ENCODE measurements at places on chromosomes 2 and 18.

DNA sequence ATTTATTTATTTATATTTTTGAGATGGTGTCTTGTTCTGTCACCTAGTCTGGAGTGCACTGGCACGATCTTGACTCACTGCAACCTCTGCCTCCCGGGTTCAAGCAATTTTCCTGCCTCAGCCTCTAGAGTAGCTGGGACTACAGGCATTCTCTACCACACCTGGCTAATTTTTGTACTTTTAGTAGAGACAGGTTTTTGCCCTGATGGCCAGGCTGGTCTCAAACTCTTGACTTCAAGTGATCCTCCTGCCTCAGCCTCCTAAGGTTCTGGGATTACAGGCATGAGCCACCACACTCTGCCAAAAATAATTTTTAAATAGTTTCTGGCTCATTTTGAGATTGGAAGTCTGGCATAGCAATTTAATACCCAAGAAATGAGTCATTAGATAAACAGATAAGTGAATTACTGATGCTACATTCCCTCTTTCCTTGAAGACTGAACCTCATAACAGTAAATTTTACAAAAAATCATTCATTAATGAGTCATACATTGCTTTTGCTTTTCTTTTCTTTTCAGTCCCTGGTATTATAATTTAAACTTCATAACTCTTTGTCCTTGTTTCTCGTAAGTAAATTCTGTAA, 881.6 kb upstream of the PIK3C3 start:
- DNase-seq: no peak

DNA sequence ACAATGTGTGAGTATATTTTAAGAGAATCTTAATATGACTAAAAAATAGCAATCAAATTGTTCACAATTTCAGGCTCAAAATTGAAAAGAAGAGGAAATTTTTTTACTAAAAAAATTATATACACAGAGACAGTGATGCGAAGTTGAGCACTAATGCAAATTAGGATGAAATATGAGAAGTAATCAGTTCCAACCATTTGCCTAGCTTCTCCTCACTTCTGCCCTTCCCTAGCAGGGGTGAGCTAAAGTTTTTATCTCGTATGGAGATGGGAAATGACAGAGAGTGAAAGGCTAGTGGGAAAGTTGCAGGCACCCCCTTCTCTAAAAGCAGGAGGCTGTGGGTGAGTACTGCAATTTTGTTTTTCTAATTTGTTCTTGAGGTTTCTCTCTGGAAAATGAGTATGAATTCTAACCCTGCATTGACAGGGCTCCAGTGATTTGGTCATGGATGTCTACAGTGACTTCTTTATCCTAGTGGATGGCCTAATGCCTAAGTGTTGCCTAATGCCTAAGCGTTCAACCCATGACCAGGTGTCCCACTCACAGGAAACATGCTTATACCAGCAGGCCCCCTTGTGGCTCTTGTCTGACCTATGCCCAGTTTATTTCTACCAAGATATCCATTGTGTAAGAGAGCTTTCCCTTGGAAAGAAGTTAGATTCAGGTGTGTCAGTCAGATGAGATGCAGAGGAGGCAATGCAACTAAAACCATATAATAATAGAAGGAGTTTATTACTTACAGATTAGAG, 78.0 kb upstream of the HNMT start:
- no peak for DNase-seq

GRCh38 chr2:232876161-232876977, 6.3 kb downstream of the SNORC start:
- DNase-seq: no peak

- DNase-seq: no peak
Measured at GRCh38 chr2:152227969-152228592, 52.5 kb upstream of the STAM2 start.

DNA sequence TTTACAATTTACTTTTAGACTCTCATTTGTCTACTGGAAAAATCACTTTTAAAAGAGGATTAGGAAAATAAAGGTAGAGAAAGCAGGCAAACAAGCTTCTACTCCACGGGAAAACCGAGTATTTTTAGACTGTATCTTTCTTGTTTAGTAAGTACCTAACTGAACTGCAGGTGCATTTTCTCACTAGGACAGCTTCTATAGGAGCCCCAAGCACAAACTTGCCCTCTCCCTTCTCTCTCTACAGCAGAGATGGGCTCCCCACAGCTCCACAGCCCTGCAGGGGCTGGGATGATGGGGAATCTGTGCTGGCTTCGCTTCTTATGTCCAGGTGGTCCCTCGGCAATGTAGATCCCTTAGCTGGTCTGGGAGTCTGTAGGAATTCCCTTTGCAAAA, 16.2 kb downstream of the PSTPIP2 start:
- DNase-seq: no peak

Data from stimulated activated CD4-positive, alpha-beta T cell treated with anti-CD3 and anti-CD28 coated beads, TNF-alpha, amount 100 ng/mL, for 1 hour (primary cell).